Fibroblast of skin of left quadriceps (primary cell): ENCODE measurements at places on chromosomes 4 and X.

- DNase-seq, result peak; percentile 46
Measured at GRCh38 chr4:71130827-71131603, 137.6 kb downstream of the DCK start.

- no peak for DNase-seq
Measured at GRCh38 chrX:30693999-30694650, 40.9 kb downstream of the GK start.

DNA sequence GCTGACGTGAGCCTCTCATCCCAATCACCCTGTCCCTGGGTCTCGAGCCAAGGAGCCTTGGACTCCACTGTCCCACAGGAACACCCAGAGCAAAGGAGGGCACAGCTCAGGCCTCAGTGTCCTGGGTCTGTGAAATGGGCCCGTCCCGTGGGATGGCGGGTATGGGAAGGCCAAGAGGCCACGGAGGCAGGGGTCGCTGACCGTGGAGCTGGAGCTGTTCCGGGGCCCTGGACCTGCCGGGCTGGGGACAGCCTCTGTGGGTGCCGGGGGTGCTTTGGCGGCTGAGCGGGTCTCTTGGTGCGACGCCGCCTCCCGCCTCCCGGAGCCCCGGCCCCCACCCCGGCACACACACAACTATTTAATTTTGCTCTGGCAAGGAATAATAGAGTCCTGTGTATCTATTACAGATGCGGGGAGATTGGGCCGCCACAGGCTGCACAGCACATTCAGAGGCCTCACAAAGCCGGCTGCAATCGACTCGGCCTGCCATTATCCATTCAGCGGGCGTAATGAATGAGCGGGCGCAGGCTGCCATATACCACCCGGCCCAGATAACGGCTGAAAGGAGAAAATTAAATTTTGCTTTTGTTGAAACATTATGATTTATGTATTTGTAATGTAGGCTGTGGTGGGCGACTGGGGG lies 83.9 kb upstream of the NKX1-1 start:
- no peak for DNase-seq

GRCh38 chrX:74286950-74287740 lies 16.8 kb upstream of the ZCCHC13 start:
- no peak for DNase-seq

- DNase-seq, result peak; percentile 31
Measured at GRCh38 chr4:141739636-141740035, 103.3 kb downstream of the IL15 start.

DNA sequence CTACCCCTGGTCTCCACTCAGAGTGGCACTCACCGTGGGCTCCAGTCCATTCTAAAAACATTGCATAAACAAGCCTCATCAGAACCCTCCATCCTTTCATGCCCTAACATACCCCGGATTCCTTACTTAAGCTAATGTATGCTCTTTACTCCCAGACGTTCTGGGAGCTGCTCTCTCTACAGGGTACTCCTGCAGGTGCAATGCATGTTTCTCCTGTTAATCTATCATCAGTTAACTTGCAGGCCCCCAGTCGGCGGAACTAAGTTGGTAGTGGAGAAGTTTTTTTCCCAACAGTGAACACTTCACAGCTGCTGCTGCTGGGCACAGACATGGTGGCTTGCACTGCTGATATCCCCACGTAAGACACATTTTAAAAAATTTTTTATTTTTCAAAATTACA lies 161.6 kb upstream of the FAT1 start:
- no peak for DNase-seq

DNA sequence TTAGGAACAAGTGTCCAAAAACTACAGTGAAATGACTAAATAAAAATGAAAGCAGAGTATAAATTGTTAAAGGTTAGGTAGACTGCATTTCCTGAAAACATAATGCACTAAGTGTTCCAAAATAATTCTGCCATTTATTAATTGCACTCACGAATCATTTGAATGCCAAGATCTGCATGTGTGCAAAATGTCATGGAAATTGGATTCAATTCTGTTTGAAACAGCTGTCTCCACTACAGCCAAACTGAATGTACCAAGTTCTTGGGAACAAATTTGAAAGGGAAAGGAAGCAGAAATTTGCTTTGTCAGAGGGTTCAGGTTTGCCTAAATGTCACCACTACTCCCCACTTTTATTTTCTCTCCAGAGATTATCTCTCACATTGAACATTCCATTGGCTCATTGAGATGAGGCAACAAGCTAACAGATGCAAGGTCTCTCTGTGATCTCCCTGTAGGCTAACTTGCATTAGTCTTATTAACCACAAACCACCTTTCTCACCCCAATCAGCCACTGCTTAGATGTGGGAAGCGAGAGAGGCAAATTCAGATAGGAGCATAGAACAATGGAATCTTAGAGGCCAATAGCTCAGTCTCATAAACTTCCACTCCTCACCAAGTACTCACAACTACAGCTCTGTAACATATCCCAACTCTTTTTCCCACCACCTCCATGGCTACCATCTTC lies 226.6 kb downstream of the KDR start:
- DNase-seq, result no peak

DNA sequence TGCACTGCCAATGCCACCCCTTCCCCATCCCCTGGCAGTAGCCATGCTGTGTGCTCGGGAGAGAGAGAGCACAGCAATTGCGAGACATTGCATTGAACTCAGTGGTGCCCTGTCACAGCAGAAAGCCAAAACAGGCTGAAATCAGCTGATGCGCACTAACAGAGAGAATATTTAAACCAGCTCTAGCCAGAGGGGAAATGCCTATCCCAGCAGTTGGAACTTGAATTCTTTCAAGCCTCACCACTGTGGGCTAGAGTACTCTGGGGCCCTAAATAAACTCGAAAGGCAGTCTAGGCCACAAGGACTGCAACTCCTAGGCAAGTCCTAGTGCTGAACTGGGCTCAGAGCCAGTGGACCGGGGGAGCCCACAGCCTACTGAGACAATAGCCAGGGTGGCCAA lies 17.7 kb upstream of the RP2 start:
- DNase-seq, result no peak

- no peak for DNase-seq
Measured at GRCh38 chrX:8861908-8862307, 60.7 kb upstream of the FAM9A start.

GRCh38 chr4:53105313-53105712 lies 243.2 kb downstream of the RASL11B start:
- no peak for DNase-seq

DNA sequence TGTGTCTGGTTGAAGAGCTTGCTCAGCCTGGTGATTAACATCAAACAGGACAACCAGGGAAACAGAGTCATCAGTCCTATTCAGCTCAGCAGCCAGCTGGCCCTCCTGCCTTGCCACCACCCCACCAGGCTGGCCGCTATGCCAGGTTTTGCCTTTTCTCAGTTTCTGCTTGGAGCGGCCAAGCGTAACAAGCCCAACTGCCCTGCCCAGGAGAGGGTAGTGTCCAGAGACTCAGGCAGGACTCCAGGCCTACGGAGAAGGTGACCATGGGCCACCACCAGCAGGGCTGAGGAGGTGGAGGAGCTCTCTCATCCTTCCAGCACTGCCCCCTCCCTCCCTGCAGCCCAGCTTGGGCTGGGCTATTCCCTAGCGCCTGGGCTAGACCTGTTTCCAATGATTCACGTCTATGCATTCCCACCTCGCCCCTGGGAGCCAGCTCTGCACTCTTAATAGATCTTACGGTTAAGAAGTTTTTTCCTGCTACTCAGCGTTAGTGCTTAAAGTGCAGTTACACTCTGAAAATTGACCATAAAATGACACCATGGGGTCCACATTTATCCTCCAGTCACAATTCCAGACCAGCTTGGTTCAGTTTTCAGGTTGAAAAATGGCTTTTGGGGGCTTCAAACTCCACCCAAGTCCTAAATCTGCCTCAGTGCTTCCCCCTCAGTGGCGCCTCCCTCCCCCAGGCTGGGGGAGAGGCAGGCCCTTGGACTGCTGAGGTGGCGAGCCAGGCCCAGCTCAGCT lies 124.0 kb upstream of the PJA1 start:
- DNase-seq, result no peak

DNA sequence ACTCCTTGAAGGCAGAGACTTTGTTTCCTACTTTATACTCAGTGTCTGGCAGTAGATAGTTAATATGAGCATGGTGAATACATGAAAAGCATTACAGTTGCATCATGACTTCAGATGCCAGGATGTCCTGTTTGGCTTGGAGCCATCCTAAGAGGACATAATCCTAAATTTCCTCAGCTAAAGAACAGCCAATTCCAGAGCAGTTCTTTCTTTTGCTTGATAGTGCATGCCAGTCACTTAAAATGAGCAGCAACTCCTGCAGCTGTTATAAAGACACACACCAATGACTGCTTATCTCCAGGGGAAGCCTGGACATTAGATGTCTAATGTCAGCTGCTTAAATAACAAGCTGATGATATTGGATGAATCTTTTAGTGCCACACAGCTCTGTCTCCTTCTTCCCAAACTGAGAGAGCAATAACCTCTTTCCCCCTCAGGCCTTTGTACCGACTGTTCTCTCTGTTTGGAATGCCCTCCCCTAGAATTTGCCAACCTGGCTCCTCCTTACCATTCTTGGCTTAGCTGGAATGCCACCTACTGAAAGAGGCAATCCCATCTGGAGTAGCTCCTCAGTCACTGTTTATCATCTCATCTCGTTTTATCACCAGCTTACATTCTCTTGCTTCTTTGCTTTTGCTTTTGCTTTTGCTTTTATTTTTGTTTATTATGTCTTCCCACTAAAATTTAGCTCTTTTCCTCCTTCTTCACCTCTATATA lies 100.8 kb upstream of the USP38 start:
- DNase-seq, result no peak

DNA sequence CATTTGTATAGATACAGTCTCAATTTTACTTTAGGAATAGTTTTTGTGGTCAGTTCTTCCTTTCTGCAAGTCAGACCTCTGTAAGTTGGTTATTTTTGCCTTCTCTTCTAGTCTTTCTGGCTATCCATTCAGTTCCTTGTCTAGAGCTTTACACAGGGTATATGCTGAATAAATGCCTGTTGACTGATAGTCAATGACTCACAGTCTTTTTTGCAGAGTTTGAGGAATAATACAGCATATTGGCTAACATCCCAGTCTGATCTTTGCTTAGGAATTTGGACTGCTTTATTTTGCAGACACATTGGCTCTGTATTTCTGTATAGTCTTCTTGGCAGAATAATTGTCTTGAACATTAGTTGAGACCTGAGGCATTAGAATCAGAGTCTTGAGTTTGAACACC lies 132.4 kb downstream of the MAGEC1 start:
- peak; percentile 5 for DNase-seq

DNA sequence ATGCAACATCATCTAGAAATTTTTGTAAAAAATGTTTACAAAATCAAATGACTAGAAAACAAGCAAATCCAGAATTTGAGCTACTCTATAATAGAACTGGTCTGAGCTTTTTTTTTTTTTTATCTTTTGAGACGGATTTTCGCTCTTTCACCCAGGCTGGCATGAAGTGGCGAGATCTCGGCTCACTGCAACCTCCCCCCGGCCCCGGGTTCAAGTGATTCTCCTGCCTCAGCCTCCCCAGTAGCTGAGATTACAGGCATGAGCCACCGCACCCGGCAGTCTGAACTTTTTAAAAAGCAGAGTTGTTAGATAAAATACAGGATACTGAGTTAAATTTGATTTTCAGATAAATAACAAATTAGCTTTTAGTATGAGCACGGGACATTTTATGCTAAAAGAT lies 11.0 kb downstream of the SPP1 start:
- DNase-seq, result no peak

DNA sequence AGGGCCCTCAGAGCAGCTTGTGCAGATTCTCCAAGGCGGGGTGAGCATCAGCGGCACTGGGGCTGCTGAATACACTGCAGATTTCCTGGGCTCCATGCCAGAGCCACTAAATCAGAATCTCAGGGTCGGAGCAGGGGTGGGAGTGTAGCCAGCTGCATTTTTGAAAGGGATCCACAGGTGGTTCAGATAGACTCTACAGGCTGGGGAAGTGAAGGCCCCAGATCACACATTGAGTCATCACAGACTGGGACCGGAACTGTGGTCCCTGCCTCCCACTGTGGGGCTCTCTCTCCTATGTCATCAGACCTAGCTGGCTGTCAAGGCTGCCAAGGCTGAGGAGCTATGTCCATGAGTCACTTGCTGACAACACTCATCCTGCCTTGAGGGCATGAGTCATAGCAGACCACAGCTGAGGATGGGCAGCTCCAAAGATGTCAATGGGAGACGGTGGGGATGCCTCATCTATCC lies 162.3 kb upstream of the MAMLD1 start:
- DNase-seq, result peak; percentile 91

GRCh38 chr4:145716661-145717200 lies 36.8 kb downstream of the C4orf51 start:
- no peak for DNase-seq

GRCh38 chr4:93732509-93732908 lies 96.0 kb upstream of the ATOH1 start:
- no peak for DNase-seq

- DNase-seq, result no peak
Measured at GRCh38 chr4:173990126-173990868, 293.2 kb downstream of the FBXO8 start.

GRCh38 chr4:157014621-157015591 lies 43.3 kb upstream of the PDGFC start:
- DNase-seq, result peak; percentile 65

DNA sequence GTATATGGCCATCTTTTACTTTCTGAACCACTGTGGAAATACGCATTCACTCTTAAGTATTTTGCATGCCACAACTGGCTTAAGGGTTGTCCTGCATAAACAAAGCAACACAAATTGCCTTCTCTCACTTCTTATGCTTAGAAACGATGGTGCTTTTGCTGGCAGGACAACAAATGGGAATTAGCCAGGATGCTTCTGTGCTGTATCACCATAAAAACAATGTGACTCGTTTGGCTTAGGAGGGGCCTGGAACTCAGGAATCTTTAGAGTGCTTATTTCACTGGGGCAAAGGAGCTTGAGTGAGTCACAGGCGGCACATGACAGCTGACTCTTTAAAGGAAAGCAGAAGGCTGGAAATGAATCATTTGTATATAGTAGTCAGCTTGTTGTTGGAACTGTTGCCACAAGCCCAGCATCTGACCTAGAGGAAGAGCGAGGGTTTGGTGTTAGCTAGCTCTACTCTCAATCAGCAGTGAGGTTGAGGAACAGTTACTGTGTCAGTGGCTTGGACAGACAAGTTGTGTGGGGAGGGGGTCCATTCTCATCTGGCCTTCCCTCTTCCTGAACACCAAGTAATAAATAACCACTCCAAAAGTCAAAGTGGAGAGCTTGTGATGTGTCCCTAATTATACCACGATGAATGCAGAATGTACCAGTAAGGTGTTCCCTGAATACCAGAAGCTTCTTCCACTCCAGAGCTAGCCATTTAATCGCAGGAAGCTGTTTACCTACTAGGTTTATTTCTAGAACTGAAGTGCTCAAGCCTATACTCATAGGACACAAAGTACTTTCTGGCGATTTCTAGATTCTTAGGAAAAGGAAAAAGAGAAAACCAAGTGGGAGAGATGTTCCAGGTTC lies 293.1 kb downstream of the CAMK2D start:
- peak; percentile 98 for DNase-seq

DNA sequence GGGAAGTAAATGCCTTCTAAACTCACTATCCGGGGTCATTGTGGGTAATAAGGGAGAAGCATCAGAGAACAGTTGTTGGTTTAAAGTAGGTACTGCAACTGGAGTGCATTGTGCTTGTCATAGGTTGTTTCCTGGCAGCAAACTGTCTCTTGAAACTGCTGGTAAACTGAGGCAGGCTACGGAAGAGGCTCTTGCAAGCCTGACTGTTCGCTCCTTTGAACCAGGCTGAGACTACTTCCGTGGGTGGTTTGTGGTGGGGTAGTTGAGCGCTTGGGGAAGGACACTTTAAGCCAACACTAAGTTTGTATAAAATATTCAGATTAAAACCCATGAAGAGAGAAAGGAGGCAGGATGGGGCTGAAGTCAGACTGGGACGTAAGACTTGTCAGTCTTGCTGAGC lies 45.2 kb upstream of the WDR1 start:
- DNase-seq, result no peak
